AG08395 (cell line): ENCODE measurements at places on chromosomes 4 and X.

DNA sequence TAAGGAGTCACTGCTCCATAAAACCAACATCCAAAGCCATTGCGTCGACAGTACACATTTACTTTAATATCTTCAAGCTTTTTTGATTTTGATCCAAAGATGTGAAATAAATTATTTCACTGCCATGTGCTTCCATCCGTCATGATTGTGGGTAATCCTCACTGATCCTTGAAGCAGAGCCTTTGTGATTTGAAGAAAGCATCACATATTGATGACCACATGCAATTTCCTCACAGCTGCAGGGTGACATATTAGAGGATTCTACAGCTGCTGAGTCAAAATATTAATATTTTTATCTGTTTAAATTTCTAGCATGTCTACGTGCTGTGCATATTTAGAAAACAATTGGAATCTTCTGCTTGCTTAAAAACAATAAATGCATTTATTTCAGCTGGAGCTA is 196.8 kb upstream of the ANXA3 start:
- no peak for DNase-seq

GRCh38 chrX:46849933-46850332 is 13.1 kb downstream of the RP2 start:
- no peak for DNase-seq

GRCh38 chrX:108304210-108304609 is 134.0 kb downstream of the COL4A6 start:
- no peak for DNase-seq

GRCh38 chr4:142314686-142315085 is 531.4 kb downstream of the INPP4B start:
- DNase-seq: no peak

DNA sequence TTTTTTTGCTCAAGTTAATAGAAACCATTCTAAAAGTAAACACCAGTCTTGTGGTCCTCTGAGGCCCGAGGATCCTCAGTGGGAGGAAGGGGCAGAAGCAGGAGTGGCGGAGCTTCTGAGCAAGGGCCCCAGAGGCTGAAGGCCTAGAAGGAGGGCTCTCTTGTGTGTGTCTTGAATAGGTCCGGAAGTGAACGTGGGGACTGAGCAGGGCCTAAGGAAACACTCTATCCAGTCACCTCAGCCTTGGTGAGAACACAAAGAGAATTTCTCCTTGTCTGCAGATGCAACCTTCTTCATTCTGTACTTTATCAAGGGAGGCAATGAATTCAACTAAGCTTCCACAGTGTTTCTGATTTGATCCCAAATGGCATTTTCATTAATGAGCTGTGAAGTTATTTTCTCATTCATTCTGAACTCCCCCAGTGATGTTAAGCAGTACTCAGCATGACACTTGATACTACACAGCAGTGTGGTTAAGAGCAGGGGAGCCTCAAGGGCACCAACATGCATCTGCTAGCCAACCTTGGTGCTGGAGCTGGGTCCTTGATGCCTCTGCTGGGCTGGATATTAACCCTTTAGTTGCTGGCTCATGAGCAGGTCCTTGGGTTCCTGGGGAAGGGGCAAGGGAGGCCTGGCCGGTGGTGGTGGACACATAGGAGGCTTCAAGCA is 64.7 kb downstream of the RBM47 start:
- no peak for DNase-seq

- DNase-seq: no peak
These were observed 2.2 kb downstream of the NFKB1 start for GRCh38 chr4:102503301-102503746.

DNA sequence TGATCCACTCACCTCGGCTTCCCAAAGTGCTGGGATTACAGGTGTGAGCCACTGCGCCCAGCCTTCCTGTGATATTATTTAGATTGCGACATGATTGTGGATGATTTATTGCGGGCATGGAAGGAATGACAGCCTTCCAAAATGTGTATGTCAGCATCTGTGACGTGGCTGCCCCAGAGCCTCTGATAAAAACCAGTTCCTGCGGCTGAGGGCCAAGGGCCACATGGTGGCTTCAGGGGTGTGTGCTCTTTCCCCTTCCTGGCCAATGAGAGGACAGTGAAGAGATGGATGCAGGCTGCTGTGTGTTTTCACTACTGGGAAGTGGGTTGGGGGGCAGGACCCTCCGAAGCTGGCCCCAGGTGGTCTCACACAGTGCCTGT is 57.4 kb upstream of the HGFAC start:
- no peak for DNase-seq

GRCh38 chr4:75696581-75696980 is 23.4 kb upstream of the G3BP2 start:
- DNase-seq: no peak

DNA sequence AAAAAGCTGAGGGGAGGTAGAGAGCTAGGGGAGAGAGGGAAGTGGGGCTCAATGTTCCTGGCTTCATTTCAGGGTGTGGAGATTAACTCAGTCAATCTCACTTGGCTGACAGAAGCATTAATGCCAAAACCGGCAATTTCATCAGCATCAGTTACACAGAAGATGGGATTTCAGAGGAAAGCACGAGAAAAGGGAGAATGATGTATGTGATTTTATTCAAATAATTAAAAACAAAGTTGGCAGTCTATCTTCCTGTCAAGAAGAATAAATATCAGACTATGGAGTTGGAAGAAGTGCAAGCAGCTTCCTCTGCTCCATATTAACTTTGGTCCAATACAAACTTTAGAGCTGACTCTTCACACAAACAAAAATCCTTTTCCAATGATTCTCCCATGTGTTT is 29.6 kb upstream of the HCCS start:
- DNase-seq: no peak

DNA sequence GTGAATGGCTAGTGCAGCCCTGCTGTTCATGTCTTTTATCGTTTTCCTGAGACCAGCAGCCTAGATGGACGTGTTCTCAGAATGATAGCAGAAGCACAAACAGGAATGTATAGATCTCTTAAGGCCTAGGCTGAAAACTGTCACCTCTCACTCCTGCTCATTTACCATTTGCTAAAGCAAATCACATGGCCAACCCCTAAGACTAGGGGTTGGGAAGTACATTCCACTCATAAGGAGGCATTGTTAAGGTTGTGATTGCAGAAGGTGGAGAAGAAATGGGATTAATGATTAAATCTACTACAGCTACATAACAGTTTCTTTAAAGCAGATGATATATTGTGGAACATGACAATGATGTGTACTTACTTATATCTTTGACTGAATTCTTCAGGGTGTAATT is 536.8 kb upstream of the FTHL17 start:
- no peak for DNase-seq

GRCh38 chr4:43959976-43960375 is 488.6 kb downstream of the KCTD8 start:
- DNase-seq: no peak

GRCh38 chr4:117491516-117491915 is 406.1 kb upstream of the TRAM1L1 start:
- DNase-seq: no peak
